IPS DF 19.7 (cell line): ENCODE measurements at places on chromosomes 6 and 20.

GRCh38 chr6:154852687-154853086 lies 119.5 kb downstream of the SCAF8 start:
- no peak for DNase-seq

DNA sequence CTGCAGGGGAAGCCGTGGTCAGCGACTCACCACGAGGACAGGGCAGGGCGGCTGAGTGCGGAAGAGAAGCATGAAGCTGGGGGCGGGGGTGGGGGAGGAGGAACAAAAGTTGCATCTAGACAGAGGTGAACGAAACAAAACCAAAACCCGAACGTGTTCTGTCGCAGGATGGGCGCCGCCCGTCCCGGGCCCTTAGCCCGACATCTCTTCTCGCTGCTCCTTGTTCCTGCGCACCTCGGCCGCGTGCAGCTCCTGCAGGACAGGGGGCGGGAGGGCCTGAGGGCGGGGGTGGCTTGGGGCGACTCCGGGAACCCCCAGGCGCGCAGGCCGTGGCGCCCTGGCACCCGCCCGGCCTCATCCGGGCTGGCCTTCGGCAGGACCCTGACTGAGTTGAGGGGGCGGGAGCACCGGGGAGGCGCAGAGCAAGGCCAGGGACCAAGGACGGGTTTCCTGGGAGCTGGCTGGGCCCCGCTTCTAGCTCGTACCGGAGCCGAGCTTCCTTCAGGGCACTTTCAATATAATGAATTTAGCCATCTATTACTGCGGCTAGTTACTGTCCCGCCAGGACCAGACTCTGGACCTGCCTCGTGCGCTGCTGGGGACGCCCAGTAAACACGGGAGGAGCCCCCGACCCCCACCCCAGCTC lies 12.0 kb downstream of the STMN3 start:
- DNase-seq: no peak

- no peak for DNase-seq
Measured at GRCh38 chr20:7897781-7898364, 42.4 kb downstream of the HAO1 start.

GRCh38 chr20:63977739-63978276 lies 1.6 kb downstream of the SAMD10 start:
- no peak for DNase-seq

GRCh38 chr20:20710443-20711315 lies 1.8 kb downstream of the RALGAPA2 start:
- no peak for DNase-seq

GRCh38 chr6:40330301-40330721 lies 256.9 kb downstream of the LRFN2 start:
- no peak for DNase-seq

DNA sequence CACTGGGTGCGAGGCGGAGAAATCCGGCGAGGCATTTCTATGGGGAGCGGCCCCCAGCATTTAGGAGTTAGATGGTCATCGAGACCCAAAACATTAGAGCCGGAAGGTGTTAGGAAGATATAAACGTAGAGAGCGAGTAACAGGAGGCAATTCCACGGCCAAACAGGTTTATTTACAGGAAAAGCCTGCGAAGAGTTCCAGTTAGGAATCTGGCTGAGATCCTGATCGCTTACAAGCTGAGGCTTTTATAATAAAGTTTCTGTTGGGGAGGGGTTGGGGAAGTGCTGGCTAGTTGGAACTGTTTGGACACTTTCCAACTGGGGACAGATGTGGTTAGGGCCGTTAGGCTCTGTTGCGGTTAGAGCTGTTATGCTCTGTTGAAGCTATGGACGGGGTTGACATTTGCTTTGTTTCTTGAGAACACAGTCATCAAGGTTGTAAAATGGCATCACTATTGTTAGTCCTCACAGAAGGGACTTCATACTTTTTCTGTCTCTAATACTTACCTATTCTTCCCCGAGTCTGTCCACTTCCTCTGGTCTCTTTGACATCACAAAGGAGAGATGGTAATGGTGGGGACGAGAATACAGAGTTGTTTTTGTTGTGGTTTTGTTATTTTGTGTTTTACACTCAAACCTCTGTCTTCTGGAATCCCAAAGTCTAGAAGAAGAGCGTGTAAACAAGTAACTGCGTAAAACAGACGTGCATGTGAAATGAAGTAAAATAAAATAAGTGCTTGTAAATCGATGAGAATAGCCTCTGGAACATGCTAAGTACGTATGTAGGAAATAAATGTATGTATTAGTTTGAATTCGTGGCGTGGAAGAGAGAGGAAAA lies 554 bp upstream of the ZSCAN31 start:
- DNase-seq: no peak

DNA sequence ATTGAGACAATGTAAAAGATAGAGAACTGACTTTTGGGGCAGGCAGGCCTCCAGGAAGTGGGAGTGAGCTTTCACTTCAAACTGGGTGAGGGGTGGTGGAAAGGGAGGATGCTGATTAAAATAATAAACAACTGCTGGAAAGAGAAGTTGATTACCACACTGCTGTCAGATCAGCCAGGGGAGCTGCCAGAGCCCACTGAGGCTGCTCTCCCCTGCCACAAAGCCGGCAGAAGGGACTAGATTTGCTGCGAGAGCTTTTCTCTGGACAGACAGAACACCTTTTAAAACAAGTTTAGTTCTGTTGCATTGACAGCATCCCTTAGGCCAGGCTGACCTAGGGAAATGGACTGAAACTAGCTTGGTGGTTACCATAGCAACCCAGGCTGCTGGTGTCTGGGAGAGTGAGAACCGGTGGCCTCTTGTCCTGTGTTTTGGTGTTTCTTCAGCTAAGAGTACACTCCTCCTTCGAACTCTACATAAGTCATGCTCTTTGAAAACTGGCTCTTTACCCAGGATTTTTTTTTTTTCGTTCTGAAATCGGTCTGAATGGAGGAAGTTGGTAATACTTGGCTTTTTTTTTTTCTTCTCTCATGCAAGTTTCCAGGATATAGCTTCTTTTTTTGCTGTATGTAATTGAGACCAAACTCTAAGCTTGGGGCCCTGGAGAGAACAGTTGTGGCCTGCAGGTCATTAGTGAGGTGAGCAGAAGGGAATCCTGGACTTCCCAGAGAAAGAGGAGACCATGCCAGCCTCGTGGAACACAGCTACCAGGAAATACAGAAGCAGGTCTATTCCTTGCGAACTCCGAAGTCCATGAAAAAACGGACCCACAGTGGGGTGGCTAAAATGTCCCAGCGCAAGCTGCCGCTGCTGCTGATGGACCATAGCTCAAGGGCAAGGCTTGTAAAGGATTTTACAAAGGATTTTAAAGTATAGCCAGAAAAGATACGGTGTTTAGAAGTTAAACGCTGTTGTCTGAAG lies 374.4 kb downstream of the UTRN start:
- peak; percentile 64 for DNase-seq

- no peak for DNase-seq
Measured at GRCh38 chr6:87700397-87701343, 1.4 kb downstream of the AKIRIN2 start.

DNA sequence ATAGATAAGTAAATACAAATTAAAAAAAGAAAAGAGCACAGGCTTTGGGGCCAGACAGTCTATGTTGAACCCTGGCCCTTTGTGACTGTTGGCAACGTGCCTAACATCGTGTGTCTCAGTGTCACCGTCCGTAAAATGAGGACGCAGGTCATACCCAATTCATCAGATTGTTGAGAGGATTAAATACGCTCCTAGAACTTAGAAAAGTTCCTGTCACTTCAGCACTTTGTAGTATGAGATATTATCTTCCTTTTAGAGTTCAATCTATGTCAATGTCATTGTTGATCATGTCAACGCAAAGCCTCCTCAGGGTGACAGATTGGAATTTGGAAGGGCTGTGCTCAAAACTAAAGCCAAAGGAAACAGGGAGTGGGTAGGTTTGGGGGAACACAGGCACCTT lies 21.7 kb downstream of the SERPINB1 start:
- DNase-seq: no peak

GRCh38 chr6:116436586-116436985 lies 24.6 kb upstream of the CALHM6 start:
- DNase-seq: no peak
